ENCODE measurements at places on chromosomes 7 and 10. TPM values are rescaled to one million over a fixed set of nuclear protein-coding genes. Genes with fewer than 3 reads are reported as not detected.

- DNase-seq = no peak
These were observed 44.6 kb upstream of the VDAC2 start for GRCh38 chr10:75165684-75166622.

GRCh38 chr7:24573554-24574338 is 494 bp downstream of the PALS2 start:
- DNase-seq = peak; percentile 51

GRCh38 chr10:21927631-21928353 is 75.7 kb downstream of the DNAJC1 start:
- no peak for DNase-seq

- DNase-seq = no peak
These were observed 32.3 kb downstream of the RAB18 start for GRCh38 chr10:27536437-27536836.

DNA sequence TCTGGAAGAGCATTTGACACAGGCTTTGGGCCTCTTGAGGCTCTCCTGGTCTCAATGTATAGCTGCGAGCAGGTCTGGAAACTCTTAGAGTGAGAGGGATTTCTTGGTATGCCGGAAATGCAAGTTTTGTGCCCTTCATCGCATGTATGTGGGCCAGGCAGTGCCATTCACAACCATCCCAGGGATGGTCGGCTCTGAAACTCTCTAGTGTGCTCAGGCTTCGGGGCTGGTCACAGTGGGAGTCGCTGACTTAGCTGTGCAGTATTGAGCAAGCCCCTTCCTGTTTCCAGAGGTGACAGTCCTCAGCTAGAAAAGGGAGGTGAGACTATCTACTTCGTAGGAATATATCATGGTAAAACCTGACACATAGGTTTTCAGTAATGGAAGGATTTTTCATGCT is 2.0 kb upstream of the AOAH start:
- DNase-seq = peak; percentile 42

DNA sequence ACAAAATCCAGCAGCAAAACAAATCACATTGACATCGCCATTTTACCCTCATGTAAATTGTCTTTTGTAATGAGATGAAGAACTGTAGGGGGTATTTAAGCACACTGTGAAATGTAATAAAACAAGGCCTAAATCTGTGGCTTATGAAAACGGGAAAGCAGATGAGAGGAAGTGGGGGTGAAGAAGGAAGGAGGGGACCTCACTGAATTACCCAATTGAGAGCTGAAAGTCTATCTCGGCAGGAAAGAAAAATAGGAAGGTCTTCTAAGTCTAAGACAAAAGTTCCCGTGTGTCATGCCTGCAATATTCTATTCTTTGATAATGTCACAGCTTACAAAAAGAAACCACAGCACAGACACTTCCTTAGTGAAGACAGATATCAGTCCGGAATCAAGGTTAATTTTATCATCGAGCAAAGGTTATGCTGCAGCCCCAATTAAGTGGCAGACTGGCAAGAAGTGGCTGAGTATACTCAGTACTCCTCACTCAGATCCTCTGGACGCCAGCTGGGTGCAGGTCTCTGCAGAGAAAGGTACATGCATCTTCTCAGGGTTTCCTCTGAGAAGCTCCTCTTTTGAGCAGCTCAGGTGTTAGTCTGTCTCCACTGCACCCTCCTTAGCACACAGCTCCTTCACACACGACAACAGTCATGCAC is 239.7 kb downstream of the FANK1 start:
- no peak for DNase-seq

- DNase-seq = no peak
These were observed 26.2 kb downstream of the VSTM4 start for GRCh38 chr10:49089152-49089551.

GRCh38 chr10:113099431-113100183 is 149.6 kb downstream of the TCF7L2 start:
- DNase-seq = no peak

- DNase-seq = no peak
These were observed 1.2 kb downstream of the MNX1 start for GRCh38 chr7:157009170-157009777.

DNA sequence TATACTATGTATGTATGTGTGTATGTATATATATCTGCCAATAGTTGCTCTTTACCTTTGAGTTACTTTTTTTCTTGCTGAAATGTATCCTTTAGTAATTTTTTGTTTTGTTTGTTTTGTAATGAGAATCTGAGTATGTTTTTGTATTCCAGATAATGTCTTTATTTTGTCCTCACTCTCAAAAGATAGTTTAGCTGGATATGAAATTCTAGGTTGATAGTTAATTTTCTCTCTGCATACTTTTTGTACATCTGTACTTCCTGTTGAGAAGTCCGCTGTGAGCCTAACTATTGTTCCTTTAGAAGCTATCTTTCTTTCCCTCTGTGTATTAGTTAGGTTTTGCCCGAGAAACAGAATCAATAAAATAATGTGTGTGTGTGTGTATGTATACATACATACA is 29.5 kb downstream of the BUB3 start:
- DNase-seq = no peak

DNA sequence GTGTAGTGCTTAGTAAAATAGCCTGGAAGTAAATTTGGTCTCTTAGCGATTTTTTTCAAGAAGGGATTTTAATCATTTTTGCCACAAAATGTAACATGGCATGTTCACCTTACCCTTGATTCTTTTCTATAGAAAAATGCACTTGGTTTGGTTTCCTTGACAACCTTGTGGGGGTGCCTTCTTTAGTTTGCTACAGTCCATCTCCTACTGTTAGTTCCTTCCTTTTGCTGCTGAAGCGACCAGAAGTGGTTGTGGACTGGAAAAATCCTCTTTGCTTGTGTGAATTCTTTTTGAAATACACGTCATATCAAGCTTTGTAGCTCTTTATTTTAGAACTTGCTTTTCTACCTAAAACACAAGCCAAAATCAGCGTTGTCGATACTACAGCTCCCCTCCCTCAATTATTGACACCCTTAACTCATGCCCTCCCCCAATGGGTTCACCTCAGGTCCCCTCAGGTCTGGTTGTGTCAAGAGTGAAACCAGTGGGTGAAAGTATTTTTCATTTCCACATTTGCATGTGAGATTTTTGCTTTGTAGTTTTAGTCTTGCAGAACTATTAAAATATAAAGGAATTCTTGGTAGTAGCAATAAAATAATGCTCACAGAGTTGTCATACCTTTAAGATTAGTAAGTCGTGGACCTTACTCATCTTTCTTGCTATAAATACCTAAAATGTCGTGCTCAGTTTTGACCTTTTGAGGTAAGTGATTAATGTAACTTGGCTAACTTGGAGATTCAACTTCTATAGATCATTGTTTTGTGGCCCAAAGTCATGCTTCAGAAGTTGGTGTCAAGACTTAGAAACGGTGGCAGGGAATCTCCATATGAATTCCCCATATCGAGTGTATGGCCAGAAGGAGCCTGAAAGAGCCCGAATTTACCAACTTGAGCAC is 1.5 kb downstream of the ACTR3B start:
- no peak for DNase-seq

GRCh38 chr7:129091484-129092002 is 36.6 kb upstream of the TNPO3 start:
- DNase-seq = peak; percentile 89

DNA sequence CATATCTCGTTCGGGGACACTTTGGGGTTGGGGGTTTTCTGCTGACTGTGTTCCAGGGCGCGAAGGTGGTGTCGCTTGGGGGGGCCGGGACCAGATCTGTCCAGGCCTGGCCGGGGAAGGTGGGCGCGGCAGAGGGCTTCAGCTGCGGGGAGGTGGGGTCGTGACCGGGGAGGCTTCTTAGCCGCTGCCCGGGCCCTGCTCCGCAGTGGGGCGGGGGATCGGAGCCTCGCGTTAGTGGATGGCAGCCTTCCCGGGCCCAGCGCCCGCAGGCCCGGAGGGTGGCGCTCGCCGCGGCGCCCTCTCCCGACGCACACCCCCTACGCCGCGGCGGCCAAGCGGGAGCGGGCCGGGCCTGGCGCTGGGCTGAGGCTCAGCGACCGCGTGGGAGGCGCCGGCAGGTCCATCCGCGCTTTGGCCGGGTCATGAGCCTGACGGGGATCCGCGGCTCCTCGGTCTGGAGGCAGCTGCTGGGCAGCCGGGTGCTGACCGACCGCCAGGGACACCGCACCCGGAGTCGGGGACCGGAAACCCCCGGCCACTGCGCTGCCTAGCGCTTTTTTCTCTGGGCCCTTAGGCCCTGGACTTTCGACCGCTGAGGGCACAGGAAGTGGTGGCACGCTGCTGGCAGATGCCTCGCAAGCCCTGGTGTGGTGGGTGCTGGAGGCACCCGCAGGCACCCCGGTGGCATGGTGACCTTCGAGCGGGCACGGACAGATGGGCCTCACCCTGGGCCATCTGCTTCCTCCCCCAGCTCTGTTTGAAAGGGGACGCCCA is 1.2 kb downstream of the AGAP3 start:
- DNase-seq = peak; percentile 71

DNA sequence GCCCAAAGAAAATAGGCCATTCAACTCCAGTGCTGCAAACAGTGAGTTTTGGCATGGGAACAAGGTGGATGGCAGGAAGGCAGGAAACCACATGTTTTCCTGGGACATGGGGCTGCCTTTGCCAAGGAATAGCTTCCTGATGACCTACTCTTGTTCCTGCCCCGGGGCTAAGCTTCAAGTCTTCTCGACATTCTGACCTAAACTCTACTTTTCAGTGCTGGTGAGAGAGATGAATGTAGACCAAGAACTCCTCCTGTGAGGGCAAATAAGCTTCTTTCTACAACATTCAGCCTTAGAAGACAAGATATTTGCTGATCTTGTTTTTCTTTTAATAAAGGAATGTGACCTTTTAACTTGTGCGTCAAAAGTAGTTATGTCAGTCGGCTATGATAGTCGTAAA is 199.0 kb downstream of the GPR37 start:
- DNase-seq = no peak

GRCh38 chr7:85033263-85033662 is 153.6 kb downstream of the SEMA3D start:
- no peak for DNase-seq

DNA sequence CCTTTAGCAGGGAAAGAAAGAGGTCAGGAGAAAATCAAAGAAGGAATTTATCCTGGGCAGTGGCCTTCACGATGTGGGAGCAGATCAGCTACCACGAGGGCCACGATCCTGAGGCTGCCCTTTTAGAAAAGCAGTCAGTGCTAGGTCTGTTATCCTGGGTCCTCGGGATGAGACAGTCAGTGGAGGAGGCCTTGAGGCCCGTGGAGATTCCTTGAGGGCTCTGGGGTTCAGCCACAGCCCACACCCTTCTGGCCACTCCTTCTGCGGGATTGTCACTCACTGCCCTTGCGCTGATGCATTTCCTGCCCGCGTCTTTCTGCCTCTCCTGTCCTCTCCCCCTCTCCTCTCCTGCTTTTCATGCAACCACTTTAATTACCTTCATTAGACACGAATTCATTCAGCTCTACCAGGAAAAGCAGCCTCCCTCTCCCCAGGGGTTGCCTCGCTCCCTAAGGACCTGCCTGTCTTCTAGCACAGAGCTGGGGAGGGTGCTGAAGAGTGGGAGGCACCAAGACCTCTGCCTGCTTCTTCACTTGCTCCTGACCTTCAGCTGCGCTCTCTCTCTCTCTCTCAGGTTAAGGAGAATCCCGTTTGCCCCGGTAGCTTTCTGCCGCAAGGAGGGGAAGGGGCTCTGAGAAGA is 42.6 kb upstream of the LRRC4 start:
- no peak for DNase-seq

DNA sequence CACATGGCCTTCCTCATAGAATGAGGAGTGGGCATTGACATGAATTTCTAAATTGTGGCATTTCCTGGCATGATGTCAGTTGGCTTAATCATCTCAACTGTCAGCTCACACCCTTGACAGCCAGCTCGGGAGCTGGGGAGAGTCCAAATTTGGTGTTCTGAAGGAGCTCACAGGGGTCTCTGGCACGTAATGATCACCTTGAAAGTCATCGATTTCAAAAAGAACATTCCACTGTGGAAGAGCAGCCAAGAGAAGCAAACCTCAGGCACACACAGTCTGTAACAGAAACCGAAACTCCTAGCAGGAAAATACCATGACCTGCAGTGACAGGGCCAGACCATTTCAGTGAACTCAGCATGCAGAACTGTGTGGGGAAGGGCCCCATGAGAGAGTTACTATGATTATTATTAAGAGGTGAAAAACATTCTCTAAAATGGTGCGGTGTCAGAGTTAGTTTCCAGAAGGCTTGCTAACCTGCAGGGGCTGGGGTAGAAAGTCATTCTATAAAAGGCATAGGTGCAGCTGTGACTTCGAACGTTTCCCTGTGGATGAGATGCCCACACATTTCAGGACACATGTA is 26.4 kb upstream of the KLF6 start:
- peak; percentile 76 for DNase-seq

- DNase-seq = no peak
These were observed 45.5 kb downstream of the AOC1 start for GRCh38 chr7:150897502-150898474.

- DNase-seq = no peak
These were observed 100.6 kb downstream of the LRRC4 start for GRCh38 chr7:127930341-127931328.

DNA sequence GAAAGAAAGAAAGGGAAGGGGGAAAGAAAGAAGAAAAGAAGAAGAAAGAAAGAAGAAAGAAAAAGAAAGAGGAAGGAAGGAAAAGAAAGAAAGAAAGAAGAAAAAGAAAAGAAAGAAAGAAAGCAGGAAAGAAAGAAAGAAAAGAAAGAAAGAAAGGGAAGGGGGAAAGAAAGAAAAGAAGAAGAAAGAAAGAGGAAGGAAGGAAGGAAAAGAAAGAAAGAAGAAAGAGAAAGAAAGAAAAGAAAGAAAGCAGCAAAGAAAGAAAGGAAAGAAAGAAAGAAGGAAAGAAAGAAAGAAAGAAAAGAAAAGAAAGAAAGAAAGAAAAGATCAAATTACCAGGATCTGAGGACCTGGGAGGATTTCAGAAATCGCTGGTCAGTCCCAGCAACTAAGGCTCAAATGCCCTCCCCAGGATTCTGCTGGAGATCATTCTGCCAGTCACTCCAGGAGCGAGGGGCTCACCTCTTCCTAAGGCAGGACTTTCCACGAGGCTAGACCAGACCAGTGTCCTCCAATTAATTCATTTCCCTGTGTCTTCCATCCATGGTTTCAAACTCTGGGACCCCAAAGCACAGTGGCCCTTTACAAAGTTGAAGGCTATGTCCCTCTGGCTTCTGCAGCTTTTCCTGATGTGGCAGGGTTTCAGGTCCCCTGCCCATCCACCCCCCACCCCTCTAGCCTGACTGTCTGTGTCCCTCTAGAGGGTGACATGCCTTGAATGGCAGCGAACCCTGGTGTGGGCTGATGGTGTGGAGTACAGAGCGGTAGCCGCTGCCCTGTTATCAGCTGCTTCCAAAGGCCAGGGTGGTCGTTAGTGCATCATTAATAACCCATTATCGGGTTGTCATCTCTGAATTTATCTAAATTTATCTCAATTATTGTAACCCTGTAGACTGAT is 77.9 kb downstream of the PARP12 start:
- DNase-seq = no peak

Gene FAM171A1
- 0.99 TPM for total RNA-seq

Gene FZD1
- total RNA-seq = 0.65 TPM

Gene PITX3
- total RNA-seq = not detected

Gene HMX3
- not detected for total RNA-seq

Gene PNLIPRP2
- not detected for total RNA-seq

Gene FFAR4
- total RNA-seq = not detected

Gene NANOS1
- total RNA-seq = not detected

Gene ANKIB1
- total RNA-seq = 70.6 TPM

All from natural killer cell (primary cell).